Left lung (tissue), 14 donors: ENCODE measurements at places on chromosomes 3 and 15.
A peak's percentile ranks its signal among the peaks of the same experiment; 100 is the strongest.

- no peak for DNase-seq
Measured at GRCh38 chr3:172658344-172659245, 52.3 kb downstream of the NCEH1 start.

DNA sequence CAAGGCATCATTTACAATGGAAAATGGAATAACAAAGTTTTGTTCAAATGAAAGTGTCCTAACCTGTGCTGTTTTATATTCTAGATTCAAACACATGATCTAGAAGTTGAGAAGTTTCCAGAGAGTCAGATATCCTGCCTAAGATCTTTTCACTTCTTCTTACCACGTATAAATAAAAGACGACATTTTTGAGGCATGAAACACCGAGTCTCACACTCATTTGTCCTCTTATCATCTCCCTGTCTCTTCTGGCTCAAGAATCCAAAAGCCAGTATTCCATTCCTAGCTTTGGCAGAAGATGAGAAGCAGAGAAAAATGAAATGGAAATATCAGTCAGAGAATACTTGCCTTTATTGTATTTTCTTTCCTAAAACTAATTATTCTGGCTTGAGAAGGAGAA is 738.6 kb upstream of the NR2F2 start:
- DNase-seq, result no peak

DNA sequence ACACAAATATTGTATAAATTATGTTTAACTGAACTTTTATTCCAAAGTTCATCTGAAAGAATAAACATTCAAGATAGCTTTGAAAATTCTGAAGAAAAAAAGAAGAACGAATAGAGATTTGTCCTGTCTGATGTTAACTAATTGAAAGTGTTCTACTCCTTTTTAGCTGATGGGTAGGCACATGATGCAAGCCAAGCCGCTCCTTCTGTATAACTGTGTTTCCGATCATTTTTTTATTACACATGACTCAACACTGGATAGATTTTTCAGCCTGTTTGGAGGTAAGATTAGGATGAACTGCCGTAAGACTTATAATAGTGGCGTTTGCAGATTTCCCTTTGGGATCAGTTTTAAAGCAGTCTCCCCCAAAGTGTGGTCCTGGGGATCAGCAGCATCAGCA is 19.0 kb downstream of the NSUN3 start:
- no peak for DNase-seq

GRCh38 chr3:197540961-197541377 is 14.8 kb downstream of the BDH1 start:
- DNase-seq, result no peak

DNA sequence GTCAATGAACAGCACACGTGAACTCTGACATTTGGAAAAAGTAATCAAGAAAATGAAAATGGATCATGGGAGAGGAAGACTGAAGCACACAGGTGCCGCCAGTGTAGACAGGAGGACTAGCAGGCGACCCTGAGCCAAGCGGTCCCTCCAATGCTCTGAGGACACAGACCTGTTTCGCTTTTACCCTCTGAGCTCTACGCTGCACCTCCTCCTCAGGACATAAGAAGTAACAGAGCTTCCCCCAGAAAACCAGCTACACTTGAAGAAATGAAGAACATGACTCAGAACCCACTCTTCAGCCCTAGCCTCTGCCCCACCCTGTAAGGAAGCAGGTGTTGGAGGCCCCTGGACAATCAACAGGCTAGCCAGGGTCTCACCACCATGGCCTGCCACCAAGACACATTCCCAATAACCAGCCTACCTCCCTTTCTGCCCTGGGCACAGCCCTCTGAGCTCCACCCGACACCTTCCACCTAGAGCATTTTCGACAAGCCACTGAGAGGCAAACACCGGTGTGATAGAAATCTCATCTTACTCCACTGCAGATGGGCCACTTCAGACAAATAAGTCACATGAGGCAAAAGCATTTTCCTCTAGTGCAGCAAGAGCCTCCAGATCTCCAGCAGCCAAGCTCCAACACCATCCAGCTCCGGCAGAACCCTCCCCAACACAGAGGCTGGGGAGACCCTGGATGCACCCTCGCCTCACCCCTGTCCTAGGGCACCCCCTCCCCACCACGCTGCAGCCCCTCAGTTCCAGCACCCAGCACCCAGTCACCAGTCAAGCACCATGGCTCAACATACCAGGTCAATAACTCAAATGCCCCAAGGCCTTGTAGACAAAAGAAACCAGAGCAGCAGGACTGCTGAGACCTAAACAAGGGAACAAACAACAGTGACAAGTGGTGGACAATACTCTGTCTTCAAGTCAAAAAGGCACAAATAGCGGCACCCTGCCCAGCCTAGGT is 11.4 kb downstream of the FAM174B start:
- DNase-seq, result no peak

DNA sequence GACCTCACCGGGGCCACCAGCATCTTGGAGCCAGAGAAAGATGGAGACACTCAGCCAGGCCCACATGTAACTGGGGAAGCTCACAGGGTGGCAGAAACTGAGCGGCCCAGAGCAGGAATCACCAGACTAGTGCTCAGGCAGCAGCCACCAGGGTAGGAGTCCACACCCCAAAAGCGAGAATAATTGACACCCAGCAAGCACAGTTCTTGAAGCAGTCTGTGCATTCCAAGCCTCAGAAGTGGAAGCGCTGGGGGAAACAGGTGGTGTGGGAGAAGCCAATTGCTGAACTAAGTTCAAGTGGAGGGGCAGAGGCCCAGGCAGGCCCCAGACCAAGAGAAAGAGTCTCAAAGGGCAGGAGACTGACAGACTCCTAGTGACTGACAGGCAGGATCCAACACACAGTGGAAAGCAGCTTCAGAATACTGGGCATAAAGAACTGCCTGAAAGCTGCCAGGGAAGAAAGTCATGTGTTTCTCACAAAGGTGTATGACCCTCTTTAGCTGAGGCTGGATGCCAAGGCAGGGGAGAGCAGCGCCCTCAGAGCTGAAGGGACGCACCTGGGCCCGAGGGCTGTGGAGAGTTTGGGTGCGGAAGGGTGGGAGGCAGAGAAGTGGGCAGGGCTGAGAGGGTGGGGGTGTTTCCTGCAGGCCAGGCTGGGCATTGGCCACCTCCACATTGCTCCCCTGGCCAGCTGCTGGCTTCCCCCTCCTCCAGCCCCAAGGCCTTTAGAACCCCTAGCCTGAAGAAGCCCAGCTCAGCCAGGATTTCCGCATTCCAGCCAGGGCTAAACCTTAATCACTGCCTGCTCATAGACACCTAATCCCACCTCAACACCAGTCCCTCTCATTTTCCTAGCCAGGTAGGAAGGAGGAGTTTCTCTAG is 7.7 kb downstream of the NT5DC2 start:
- DNase-seq, result peak; percentile 83

DNA sequence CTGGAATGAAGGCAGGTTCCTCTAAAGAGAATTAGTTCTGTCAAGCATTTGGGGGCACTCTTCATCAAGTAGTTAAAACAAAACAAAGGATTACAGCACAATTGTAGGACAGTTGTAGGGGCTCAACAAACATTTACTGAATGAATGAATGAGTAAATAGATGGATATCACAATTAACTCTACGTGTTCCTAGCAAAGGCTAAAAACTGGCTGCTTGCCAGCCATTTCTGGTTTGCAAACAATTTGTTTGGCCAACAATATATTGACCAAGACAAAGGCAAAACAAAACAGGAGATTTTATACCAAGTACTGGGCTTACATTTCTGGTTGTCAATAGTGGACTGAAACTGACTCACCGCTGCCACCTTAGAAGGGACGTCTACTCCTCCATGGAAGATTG is 116.8 kb downstream of the ZNF280D start:
- DNase-seq, result no peak

DNA sequence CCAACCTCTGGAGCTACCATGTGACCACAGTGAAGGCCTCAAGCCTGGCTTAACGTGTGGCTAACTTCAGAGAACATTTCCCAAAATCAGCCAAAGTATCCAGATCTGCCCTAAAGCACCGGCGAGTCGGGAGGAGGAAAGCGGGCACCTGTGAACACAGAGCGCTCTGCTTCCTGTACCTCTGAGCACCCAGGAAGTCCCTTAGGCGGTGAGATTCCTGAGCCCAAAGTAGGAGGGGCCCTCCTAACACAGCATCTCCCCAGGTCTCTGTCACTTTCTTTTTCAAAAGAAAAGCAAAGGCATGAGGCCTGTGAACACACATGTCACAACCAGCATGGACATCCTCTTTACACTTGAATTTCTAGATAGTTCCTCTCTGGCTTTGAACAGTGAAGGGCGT is 944 bp upstream of the EIF4E3 start:
- DNase-seq, result no peak

- DNase-seq, result no peak
Measured at GRCh38 chr3:36907911-36908646, 36.8 kb downstream of the TRANK1 start.

GRCh38 chr3:46065294-46065705 is 38.0 kb upstream of the XCR1 start:
- no peak for DNase-seq

DNA sequence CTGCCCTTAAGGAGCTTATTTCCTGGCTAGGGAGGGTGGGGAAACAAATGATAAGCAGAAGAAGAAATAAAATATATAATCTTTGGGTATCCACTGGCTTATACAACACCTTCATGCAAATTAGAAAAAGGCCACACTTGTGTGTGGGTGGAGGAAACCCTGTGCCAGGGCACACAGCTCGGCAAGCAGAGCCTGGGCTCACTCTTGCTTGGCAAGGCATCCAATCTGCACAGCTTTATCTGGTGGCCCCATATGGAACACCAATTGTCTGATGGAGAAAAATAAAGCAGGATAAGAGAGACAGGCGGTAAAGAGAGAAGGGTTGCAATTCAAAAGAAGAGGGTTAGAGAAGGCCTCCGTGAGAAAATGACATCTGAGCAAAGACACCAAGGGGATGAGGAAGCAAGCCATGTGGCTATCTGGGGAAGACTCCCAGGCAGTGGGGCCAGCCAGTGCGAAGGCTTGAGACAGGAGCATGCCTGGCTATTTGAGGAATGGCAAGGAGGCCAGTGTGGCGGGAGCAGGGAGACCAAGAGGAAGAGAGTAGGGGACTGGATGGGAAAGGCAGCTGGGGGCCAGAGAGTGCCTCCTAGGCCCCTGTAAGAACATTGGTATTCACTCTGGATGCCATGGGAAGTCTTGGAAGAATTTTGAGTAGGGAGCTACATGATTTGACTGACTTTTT is 22.5 kb upstream of the VPS8 start:
- no peak for DNase-seq

- DNase-seq, result no peak
Measured at GRCh38 chr3:119795849-119796248, 13.9 kb downstream of the NR1I2 start.

- DNase-seq, result no peak
Measured at GRCh38 chr3:44100298-44100695, 141.4 kb upstream of the TOPAZ1 start.

- DNase-seq, result no peak
Measured at GRCh38 chr3:122988508-122988907, 39.1 kb downstream of the SEMA5B start.

GRCh38 chr3:56219894-56220805 is 248.1 kb downstream of the ERC2 start:
- no peak for DNase-seq

DNA sequence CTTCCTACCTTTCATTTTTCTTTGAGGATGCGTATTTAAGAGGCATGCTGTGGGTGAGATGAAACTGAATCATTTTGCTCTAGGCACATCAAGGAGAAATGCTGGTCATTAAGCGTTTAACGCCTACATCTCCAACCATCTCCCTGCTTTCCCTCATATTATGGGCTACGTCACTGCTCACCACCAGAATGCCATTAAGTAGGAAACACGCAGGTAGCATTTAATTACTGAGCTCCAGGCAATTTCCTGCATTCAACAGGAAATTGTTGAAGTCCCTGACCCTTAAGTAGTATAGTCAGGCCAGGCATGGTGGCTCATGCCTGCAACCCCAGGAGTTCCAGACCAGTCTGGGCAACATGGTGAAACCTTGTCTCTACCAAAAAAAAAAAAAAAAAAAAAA is 66.1 kb downstream of the CHSY1 start:
- no peak for DNase-seq

DNA sequence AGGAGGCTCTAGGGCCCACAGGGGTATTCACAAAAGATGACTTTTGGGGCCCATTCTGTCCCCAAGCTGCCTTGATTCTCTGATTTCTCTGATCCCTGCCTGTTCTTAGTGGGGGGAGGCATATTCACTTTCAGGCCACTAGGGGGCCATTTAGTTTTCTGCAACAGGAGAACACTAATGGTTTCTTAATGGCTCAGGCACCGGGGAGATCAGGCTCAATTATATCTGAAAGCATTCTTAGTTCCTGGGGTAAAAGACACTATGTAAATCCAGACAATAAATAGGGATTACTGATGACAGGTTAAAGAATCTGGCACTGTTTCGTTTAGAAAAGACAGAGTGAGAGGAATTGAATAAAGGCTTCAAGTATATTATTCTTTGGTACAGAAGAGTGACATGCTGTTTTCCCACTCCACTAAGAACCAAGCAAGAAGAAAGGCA is 2.5 kb upstream of the INAFM2 start:
- DNase-seq, result peak; percentile 68

GRCh38 chr3:184338511-184338945 is 1.1 kb downstream of the FAM131A start:
- no peak for DNase-seq
